ENCODE measurements at places on chromosomes 12 and 14. TPM values are rescaled to one million over a fixed set of nuclear protein-coding genes. Genes with fewer than 3 reads are reported as not detected.

DNA sequence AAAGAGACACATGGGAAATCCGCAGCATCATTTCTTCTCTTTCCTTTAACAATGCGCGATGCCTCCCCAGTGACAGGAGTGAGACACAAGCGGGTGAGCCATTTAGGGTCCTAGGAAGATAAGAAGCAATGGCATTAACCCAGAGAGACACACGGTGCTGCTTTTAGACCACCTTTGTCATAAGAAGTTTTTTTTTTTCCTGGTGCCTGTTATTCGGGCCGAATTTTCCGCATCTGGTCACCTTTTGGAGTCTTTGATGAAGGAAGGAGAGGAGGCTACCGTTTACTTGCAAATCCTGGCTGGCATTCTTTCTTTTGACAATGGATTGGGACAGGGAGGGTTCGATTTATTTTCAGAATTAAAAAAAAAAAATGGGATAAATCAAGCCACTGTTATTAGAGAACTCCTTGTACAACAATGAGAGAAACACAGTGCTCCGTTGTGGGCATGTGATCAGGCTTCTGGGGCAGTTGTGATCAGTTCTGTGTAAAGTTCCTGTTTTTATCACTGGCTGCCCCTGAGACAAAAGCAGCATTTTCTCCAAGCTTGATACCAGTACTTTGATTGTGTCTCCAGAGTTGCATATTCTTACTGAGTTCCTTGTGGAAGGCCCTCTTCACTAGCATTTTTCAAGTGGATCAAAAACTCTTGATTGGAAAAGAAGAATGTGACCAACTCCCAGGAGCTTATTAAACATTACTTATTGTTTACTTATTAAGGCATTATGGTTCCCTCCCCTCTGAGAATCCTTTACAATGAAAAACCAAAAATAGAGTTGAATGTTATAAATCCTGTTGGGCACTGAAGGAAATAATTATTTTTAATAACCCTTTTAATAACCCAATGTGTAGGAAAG lies 1.1 kb downstream of the DIP2B start:
- peak; percentile 22 for DNase-seq
- H3K36me3 ChIP-seq: no peaks in the 10 kb centered on the region
- H3K27ac ChIP-seq: peak overlapping the region; percentile 95
- H3K4me3 ChIP-seq: peak overlapping the region; percentile 64
- H3K27me3 ChIP-seq: no peaks in the 10 kb centered on the region
- peaks cover 54% of the 10 kb centered on the region for H3K4me1 ChIP-seq

- no peaks in the 10 kb centered on the region for H3K4me1 ChIP-seq
- DNase-seq: no peak
- no peaks in the 10 kb centered on the region for H3K27me3 ChIP-seq
- H3K36me3 ChIP-seq: no peaks in the 10 kb centered on the region
These were observed 60.5 kb downstream of the PTPRQ start for GRCh38 chr12:80504389-80505163.

GRCh38 chr12:41917938-41918341 lies 226.7 kb downstream of the GXYLT1 start:
- H3K4me1 ChIP-seq: peaks cover 28% of the 10 kb centered on the region
- peak overlapping the region; percentile 43 for H3K27ac ChIP-seq
- no peaks in the 10 kb centered on the region for H3K27me3 ChIP-seq
- no peaks in the 10 kb centered on the region for H3K36me3 ChIP-seq
- peak overlapping the region; percentile 6 for H3K4me3 ChIP-seq

GRCh38 chr12:97313471-97314190 lies 149.0 kb upstream of the RMST start:
- no peak for DNase-seq
- H3K4me3 ChIP-seq: no peak overlapping the region
- no peaks in the 10 kb centered on the region for H3K4me1 ChIP-seq
- H3K27ac ChIP-seq: no peak overlapping the region
- H3K27me3 ChIP-seq: no peaks in the 10 kb centered on the region

GRCh38 chr14:103319422-103319821 lies 14.6 kb upstream of the EIF5 start:
- no peaks in the 10 kb centered on the region for H3K27me3 ChIP-seq
- no peak for DNase-seq
- H3K4me3 ChIP-seq: no peak overlapping the region
- no peaks in the 10 kb centered on the region for H3K36me3 ChIP-seq
- H3K27ac ChIP-seq: no peak overlapping the region

- no peak overlapping the region for H3K4me3 ChIP-seq
- no peaks in the 10 kb centered on the region for H3K4me1 ChIP-seq
- no peak for DNase-seq
These were observed 89.8 kb downstream of the DICER1 start for GRCh38 chr14:95067526-95067925.

DNA sequence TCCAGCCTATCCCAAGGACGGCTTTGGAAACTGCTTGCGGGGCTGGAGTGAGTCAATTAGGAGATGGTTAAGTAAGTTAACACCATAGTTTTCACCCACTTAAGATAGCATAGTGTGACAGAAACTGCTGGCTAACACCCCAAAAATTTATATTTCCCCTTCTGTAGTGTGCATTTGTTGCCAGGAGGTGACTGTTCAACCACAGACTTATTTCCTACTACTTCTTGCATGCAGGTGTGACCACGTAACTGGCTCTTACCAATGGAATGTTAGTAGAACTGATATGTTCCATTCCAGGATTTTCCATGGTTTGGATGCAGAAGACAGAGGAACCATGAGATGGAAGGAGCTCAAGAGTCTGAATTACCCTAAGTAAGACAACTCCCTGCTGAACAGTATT lies 52.9 kb upstream of the SLC35F4 start:
- no peak for DNase-seq
- no peaks in the 10 kb centered on the region for H3K36me3 ChIP-seq
- H3K27ac ChIP-seq: no peak overlapping the region

- no peaks in the 10 kb centered on the region for H3K27me3 ChIP-seq
- H3K36me3 ChIP-seq: no peaks in the 10 kb centered on the region
- H3K27ac ChIP-seq: peak overlapping the region; percentile 84
- peaks cover 27% of the 10 kb centered on the region for H3K4me1 ChIP-seq
These were observed 36.5 kb upstream of the DYNC1H1 start for GRCh38 chr14:101927859-101928258.

DNA sequence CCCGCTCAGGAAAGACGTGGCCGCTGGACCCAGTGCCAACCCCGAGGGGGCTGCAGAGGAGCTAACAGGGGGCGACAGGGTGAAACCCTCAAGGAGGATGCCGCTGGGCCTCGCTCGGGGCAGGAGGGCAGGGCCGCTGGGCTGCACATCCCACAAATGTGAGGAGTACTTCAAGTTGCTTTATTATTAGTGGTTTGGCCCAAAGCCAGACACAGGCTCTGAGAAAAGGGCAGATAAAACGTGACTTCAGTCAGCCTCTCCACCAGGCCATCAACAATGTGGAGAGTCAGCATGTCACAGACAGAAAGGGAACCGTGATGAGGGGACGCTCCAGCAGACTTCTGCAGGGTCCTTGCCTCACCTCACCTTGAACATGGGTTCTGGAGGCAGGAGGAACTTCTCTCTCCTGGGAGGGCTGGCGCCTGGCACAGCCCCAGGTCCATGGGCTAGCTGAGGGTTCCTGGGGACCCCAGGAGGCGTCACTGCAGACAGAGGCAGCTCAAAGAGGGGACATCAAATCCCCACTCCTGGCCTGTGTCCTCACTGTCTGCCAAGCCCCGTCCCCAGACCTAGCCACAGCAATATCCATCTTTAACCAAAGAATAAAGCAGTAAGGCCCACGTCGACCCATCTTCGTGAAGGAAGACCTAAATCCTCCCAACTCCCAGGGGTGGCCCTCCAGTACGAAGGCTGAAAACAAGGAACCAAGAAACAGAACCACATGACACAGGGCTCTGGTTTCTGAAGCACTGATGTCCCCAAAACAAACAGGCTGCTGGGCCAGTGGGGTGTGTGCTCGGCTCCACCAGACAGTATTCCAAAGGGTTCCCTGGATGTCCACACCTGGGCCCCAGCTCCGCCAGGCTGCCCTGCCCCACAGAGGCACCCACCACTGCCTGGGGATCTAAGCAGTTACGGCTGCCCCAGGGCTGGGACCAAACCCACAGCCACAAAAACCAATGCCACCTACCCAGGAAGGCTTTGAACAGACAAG lies 35.1 kb downstream of the CCDC85C start:
- no peaks in the 10 kb centered on the region for H3K27me3 ChIP-seq
- DNase-seq: no peak

DNA sequence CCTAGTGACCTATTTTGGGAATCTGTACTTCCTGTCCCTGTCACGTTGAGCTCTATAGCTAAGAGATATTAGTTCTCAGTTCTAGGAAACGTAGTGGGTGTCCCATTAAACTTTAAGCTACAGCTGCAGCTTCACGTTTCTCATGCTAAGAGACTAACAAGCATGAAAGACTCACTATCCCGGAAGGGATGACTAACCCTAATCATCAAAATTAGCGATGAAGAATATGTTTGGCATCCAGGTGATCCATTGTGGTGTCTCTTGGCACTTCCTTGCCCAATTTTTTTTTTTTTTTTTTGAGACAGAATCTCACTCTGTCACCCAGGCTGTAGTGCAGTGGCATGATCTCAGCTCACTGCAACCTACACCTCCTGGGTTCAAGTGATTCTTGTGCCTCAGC lies 11.0 kb upstream of the LALBA start:
- no peak overlapping the region for H3K4me3 ChIP-seq
- no peaks in the 10 kb centered on the region for H3K36me3 ChIP-seq
- no peak overlapping the region for H3K27ac ChIP-seq
- DNase-seq: no peak
- H3K27me3 ChIP-seq: no peaks in the 10 kb centered on the region

- no peak for DNase-seq
- no peaks in the 10 kb centered on the region for H3K27me3 ChIP-seq
- H3K36me3 ChIP-seq: no peaks in the 10 kb centered on the region
- no peaks in the 10 kb centered on the region for H3K4me1 ChIP-seq
These were observed 226.6 kb upstream of the PWP1 start for GRCh38 chr12:107458990-107459389.

DNA sequence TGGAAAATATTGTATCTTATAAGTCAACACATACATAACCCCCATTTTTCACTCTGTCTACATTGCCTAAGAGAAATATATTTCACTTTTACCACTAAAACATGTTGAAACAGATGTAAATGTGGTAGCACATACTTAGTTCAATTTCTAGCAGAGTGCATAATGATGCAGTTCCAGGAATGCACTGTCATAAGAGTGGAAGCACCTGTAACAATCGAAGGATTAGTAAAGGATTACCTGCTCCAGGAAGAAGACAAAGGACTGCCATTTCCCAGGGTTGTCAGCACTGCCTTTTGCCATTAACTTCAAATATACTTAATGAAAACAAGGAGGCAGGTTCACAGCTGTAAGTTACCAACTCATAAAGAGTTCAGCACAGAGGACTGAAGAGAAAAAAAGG lies 24.6 kb downstream of the DAD1 start:
- no peak for DNase-seq
- peaks cover 40% of the 10 kb centered on the region for H3K4me1 ChIP-seq
- no peaks in the 10 kb centered on the region for H3K36me3 ChIP-seq
- H3K27ac ChIP-seq: no peak overlapping the region
- H3K4me3 ChIP-seq: no peak overlapping the region

GRCh38 chr12:98955284-98955683 lies 310.2 kb downstream of the APAF1 start:
- H3K4me1 ChIP-seq: no peaks in the 10 kb centered on the region
- no peaks in the 10 kb centered on the region for H3K36me3 ChIP-seq
- no peak overlapping the region for H3K4me3 ChIP-seq
- no peaks in the 10 kb centered on the region for H3K27me3 ChIP-seq
- no peak for DNase-seq
- no peak overlapping the region for H3K27ac ChIP-seq

DNA sequence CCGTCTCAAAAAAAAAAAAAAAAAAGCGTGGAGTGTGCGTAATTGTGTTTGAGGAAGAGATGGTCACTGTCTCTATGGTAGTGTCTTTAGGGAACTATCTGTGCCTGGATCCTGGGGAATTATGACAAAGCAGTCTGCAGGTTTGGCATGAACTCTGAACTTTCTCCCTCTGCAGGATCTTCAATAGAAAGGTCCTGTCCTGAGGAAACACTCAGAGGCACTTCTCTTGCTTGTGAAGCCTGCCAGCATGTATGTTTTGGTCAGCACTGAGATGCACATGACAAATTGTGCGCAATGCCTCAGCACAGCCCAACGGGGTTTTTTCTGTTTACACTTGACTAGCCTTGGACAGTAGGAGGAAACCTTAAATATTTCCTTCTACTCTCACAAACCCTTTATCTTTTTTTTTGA lies 46.6 kb downstream of the ATF7 start:
- no peak overlapping the region for H3K27ac ChIP-seq
- no peaks in the 10 kb centered on the region for H3K36me3 ChIP-seq

DNA sequence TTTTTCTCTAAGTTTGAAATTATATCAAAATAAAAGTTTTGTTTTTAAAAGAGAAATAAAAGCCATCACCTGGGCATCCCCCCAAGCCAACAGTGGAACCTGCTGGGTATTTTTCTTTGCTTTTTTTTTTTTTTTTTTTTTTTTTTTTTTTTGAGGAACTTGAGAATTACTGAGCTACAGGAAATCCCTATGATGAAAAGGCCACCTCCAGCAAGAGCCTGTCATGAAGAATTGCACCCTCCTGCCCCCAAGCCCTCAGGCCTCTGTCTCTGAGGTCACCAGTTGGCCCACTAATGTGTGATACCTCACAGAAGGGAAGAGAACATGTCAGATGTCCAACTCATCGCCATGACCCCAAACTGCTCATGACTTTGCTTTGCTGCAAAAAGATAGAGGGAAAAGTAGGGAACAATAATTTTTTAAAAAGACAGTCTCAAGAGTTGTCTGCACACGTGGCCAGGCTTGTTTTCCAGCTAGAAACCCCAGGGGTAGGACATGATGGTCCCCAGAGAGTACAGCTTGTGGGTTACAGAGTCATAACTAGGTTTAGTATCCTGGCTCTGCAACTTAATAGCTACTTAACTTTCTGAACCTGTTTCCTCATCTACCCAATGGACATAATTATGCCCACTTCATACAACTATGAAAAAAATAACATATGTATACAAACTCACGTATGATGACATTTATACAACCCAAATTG lies 124.3 kb upstream of the EGLN3 start:
- no peaks in the 10 kb centered on the region for H3K27me3 ChIP-seq
- no peak for DNase-seq

BICDL1 gene
- total RNA-seq: not detected

CACNA2D4 gene
- 3.1 TPM for total RNA-seq

METTL17 gene
- 57.2 TPM for total RNA-seq

DLK1 gene
- total RNA-seq: 5.1 TPM

PRB2 gene
- total RNA-seq: not detected

IFNG-AS1 gene
- total RNA-seq: not detected

TAS2R10 gene
- not detected for total RNA-seq

Measured in gastrocnemius medialis (tissue), 4 donors.